ENCODE measurements at places on chromosomes 7 and 10. TPM values are rescaled to one million over a fixed set of nuclear protein-coding genes. Genes with fewer than 3 reads are reported as not detected.

GRCh38 chr7:125636320-125636962 is 706.8 kb upstream of the POT1 start:
- no peak for DNase-seq

DNA sequence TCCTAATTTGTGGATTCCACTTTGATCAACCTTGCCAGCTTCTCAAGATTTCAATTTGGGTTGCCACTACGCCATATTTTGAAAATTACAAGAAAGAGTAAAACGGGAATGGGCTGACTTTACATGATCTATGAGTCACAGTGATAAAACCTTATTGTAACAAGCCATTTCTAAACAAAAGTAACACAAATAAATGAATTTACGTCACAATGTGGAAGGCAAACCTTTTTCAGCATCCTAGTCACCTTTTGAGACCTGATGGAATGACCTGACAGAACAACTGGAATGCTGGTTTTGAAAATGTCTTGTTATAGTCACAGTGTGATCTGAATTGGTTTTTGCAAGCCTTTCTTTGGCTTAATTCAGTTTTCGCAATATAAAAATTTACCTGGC is 85.9 kb downstream of the CDK6 start:
- DNase-seq = peak; percentile 83

DNA sequence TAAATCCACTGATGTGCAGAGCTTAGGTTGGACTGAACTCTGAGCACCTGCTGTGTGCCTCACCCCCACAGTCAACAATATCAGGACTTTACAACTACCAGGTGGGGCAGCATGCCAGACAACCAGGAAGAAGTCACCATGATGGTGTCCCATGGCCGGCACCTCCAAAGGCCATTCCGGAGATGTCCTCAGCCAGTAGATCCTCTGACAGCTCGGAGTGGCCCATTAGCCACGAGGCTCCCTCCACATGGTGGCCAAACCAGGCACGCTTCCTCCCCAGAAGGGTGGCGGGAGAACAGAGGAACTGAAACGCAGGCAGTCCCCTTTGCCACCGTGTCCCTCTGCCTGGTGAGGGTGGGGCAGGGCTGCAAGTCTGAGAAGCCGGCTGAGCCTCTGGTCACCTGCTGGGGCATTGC is 390.0 kb downstream of the TNS3 start:
- no peak for DNase-seq

Gene ABCB4
- 0.27 TPM for total RNA-seq

DNA sequence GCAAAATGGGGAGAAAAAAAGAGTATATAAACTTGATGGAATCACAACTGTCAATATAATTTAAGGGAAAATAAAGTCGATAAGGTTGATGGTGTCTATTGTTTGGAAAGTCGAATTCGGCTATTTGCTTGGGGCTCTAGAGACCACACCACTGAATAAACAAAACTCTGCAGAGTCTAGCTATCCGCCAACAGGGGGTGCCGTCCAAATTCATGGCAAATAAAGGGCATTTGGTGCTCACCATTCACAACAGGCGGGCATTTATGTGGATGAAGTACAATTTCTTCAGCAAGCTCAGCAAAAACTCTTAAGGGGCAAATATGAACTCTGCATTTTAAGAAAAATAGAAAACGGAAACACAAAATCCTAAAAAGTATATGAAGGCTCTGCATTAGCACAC is 23.3 kb downstream of the CD36 start:
- peak; percentile 21 for DNase-seq

Gene HOXA13
- 7.4 TPM for total RNA-seq

Gene MMRN2
- total RNA-seq = 1.8 TPM

Gene LIPF
- total RNA-seq = not detected

DNA sequence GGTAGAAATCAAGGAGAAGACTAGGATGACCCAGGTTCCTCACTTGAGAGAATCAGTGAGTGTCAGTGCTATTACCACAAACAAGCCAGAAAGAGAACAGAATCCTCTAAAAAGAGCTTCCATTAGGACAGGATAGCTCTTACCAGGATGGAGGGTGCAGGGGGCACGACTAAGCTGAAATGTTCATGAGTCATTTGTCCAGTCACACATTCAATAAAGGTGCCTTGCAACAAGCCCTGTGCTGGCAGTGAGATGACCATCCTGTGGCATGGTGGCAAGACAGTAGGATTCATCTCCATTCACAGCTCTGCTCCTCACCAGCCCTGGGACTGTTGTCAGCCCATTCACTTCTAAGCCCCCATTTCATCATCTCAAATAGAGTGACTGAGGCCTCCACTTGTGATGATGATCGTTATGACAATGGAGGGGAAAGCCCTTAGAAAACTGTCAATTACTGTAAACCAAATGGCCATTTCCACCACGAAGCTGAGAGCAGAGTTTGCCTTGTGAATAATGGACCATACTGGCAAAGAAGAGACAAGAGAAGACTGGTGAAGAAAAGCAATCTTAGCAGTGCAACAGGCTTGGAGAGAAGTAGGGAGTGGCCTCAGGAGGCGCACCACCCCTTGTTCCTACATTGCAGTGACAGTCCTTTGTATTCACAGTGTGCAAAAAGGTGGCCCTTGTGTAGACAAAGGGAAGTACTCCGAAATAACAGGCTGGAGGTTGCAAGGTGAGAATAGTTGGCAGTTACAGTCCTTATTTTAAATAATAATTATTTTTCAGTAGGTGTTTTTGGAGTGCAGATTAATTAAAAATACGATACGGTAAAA is 9.0 kb upstream of the WIPF3 start:
- DNase-seq = no peak

DNA sequence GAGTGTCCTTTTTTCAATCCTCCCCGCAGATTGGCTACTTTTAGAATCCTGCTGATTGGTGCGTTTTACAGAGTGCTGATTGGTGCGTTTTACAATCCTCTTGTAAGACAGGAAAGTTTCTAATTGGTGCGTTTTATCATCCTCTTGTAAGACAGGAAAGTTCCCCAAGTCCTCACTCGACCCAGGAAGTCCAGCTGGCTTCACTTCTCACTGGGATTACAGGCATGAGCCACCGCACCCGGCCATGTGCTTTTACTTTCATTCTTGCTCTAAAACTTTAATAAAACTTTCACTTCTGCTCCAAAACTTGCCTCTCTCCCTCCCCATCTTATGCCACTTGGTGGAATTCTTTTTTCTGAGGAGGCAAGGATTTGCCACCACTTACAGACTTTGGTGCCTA is 17.0 kb upstream of the WAPL start:
- DNase-seq = no peak

DNA sequence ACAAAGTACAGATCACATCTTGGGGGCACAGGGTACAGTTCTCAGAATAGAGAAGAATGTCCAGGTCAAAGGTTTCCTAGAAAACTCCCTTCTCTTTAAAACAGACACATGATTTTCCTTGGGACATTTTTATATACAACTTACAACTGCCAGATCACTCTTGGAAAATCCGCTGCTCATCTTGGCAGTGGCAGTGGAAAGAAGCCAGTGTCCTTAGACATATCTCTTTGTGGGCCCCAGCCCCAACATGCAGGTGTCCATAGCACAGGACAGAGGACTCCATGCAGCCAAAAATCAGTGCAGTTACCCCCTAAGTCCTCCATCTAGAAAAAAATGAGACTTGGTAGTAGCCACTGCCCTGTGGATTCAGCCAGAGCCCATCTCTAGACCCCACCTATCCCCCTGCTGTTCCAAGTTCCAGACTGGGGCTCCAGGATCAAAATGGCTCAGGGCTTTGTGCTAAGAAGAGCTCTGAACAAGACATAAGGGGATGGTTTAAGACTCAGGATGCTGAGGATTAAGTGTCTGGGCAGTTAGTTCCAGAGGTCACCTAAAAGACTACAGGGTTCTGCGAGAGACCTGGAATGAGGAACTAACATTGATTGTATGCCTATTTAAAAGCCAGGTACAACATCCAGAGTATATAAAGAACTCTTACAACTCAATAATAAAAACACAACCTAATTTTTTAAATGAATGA is 34.4 kb downstream of the HIPK2 start:
- DNase-seq = no peak

Gene ADAM12
- total RNA-seq = 1.3 TPM

Gene OPN1SW
- total RNA-seq = not detected

Gene CALHM3
- 0.23 TPM for total RNA-seq

Gene TMEM184A
- total RNA-seq = 2.3 TPM

Gene LEP
- total RNA-seq = not detected

Gene GRID2IP
- total RNA-seq = not detected

Gene NOM1
- total RNA-seq = 6.9 TPM

- DNase-seq = no peak
These were observed 24.3 kb downstream of the GRK5 start for GRCh38 chr10:119231654-119232053.

Gene LRRN3
- 0.18 TPM for total RNA-seq

GRCh38 chr10:14523286-14523685 is 192.6 kb upstream of the FRMD4A start:
- DNase-seq = no peak

DNA sequence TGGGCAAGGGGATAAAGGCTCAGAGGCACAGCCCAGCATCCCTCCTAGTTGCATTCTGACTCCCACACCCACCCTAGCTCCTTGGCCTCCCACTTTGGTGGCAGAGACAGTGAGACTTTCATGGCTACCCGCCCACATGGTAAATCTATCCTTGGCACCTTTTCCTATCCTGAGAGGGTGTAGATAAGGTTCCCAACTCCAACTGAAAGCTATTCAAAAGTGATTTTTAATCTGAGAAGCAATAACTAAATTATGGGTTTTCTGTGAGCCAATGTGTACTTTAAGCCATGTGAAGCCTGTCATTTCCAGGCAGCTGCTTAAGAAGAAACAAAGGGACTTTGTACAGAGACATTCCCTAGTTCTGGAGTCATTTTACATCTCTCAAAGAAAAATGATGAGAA is 9.1 kb downstream of the LAMB1 start:
- DNase-seq = no peak

DNA sequence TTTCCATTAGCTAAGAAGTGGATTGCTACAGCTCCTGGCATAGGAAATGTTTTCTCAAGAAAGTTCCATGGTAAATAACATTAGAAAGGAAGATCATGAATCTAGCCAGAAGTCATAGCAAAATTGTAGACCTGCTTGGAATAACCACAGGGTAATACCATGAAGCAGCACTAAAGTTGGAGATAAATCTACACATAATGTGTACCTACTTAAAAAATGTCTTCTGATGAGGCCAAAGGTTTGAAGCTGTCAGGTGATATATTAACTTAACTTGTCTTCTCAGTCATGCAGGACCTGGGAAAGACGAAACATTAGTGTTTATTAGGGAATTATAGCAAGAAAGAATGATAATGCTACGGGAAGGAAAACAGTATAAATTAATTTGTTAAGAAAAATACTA is 6.3 kb downstream of the CISD1 start:
- DNase-seq = no peak

GRCh38 chr7:56127241-56127975 is 11.2 kb upstream of the NUPR2 start:
- no peak for DNase-seq

Gene CBLL1
- 38.9 TPM for total RNA-seq
